AG09309 (cell line): ENCODE measurements at places on chromosomes 12 and 14.

DNA sequence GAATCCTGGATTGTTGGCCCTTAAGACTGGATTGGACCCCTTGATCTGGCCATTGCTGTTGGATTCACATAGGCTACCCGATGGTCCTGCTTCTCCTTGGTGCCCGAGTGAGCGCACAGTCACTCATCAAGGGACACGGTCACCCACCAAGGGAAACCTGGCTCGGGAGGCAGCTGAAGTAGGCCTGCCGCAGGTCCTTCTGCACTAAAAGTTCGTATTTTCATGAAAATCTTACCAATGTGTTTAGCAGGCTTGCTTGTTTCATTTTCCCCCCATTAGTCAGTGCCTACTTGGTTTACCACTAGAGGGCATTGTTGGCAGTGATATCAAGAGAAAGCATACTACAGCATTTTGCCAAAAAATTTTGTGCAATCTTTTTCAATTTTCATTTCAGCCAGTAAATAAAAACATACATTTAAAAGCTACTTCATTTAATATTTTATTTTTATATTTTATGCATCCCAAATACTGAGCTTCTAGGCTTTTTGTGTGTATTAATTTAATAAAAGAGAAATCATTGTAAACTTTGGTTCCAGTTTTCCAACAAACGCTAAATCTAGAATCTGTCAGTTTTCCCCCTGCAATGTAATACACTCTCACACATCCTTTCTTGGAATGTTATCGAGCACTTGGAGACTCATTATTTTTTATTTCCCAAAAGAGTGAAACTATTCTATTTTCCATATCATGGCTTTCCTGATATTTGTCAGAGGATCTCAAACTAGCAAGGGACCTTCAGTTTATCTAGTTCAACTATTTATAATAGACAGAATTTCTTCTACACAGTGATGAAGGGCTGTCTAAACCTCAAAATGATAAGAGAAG lies 116.7 kb downstream of the LMNTD1 start:
- peak; percentile 63 for DNase-seq

GRCh38 chr12:109741970-109742703 lies 28.5 kb downstream of the FAM222A start:
- no peak for DNase-seq

- no peak for DNase-seq
Observed at GRCh38 chr14:29668201-29668600, 259.4 kb downstream of the PRKD1 start.

DNA sequence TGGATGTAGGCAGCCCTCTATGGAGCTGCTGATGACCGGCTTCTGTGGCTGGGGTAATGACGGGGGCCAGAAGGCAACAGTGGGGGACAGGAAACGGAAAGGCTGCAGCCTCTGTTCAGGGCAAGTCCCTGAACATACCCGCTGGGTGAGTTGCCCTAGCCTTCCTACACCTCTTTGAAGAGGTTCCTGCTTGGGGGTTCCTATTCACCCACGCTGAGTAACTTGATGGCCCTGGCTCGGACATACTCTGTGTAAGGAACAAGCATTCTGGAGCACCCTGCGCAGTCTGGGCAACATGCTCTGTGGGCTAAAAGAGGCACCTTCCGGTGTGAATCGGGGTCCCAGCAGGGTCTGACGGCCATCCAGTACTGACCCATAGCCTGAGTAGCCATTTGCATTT lies 17.7 kb upstream of the GSC start:
- DNase-seq = no peak
